Activated CD4-positive, alpha-beta memory T cell treated with anti-CD3 and anti-CD28 coated beads, Interleukin-2, amount 10 ng/mL, durations not matched to agents 7 days and 5 days (primary cell): ENCODE measurements at places on chromosomes 7 and 10. TPM values are rescaled to one million over a fixed set of nuclear protein-coding genes. Genes with fewer than 3 reads are reported as not detected.

GRCh38 chr10:126458466-126458865 lies 70.2 kb upstream of the ADAM12 start:
- no peak for DNase-seq
- no peaks in the 10 kb centered on the region for H3K36me3 ChIP-seq
- H3K4me1 ChIP-seq: no peaks in the 10 kb centered on the region
- H3K27me3 ChIP-seq: no peaks in the 10 kb centered on the region
- H3K4me3 ChIP-seq: no peak overlapping the region

DNA sequence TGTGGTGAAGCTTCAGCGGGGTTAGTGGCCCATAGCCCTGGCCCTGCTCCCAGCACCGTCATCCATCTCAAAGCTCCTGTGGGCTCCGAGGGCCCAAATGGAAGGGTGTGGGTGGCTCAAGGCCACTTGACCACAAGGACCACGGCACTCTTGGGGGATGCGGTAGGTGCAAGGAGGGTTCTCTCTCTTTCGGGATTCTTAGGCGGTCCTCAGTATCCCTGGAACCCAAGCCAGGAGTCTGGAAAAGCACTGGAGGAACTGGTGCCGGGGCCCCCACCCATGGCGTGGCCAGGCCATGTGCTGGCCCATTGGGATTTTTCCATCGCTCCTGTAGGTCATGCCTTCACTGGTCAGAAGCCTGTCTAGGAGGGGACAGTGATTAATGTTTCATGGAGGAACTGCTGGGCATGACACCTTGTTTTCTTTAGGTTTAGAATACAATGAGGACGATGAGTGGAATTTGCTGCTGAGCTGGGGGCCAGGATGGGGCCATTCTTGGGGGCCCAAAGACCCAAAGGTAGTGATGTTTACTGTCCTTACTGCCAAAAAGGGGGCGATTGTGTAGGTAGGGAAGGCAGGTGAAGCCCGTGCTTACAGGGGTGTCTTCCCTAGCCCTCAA lies 16.7 kb downstream of the AQP1 start:
- no peak overlapping the region for H3K4me3 ChIP-seq
- no peak for DNase-seq
- no peaks in the 10 kb centered on the region for H3K4me1 ChIP-seq

- no peaks in the 10 kb centered on the region for H3K36me3 ChIP-seq
- no peak overlapping the region for H3K4me3 ChIP-seq
- no peaks in the 10 kb centered on the region for H3K4me1 ChIP-seq
- H3K27ac ChIP-seq: no peak overlapping the region
- no peak for DNase-seq
These were observed 14.8 kb downstream of the CYP3A7 start for GRCh38 chr7:99719996-99720769.

DNA sequence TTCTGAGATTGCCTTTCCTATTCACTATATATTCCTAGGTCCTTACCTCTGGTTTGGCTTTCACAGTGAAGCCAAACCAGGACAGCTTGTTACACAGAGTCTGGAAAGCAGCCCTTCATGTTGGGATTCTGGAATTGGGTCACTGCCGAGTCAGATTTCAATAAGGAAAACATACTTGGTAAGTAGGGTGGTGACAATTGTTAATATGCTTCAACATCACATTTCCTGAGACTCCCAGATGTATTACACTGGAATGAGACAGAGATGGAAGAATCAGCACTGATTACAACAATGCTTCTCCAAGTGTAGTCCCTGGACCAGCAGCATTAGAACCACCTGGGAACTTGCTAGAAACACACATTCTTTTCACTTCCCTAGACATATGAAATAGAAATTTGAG lies 268.9 kb upstream of the SEMA3C start:
- H3K27me3 ChIP-seq: no peaks in the 10 kb centered on the region
- H3K4me3 ChIP-seq: no peak overlapping the region
- DNase-seq: no peak
- no peaks in the 10 kb centered on the region for H3K36me3 ChIP-seq
- H3K27ac ChIP-seq: no peak overlapping the region

- no peaks in the 10 kb centered on the region for H3K36me3 ChIP-seq
- H3K27me3 ChIP-seq: no peaks in the 10 kb centered on the region
- no peak for DNase-seq
- no peak overlapping the region for H3K27ac ChIP-seq
- H3K4me1 ChIP-seq: no peaks in the 10 kb centered on the region
- no peak overlapping the region for H3K4me3 ChIP-seq
These were observed 145.9 kb downstream of the CREB5 start for GRCh38 chr7:28558236-28558635.

RARRES2 gene
- total RNA-seq: not detected

TMEM140 gene
- 37.1 TPM for total RNA-seq

ZMIZ1 gene
- total RNA-seq: 47.0 TPM

AKR1C4 gene
- not detected for total RNA-seq
